Posterior cingulate gyrus (tissue), 11 donors: ENCODE measurements at places on chromosomes 2 and 18.

DNA sequence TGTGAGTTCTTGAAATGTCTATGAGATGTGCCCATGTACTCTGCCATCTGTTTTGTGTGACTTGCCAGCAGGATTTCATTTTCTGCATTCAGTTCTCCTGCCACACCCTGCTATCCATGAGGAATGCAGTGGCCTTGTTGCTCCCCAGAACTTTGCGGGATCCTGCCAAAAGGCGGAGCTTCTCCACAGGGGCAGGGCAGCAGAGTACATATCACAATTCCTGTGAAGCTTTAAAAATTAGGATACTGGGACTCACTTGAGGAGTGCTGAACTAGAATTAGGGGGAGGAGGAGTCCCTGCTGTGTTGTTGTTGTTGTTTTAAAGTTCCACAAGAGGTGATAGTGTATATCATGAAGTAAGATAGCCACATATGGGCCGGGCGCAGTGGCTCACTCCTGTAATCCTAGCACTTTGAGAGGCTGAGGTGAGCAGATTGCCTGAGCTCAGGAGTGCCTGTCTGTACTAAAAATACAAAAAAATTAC, 76.4 kb downstream of the TANC1 start:
- DNase-seq, result no peak

DNA sequence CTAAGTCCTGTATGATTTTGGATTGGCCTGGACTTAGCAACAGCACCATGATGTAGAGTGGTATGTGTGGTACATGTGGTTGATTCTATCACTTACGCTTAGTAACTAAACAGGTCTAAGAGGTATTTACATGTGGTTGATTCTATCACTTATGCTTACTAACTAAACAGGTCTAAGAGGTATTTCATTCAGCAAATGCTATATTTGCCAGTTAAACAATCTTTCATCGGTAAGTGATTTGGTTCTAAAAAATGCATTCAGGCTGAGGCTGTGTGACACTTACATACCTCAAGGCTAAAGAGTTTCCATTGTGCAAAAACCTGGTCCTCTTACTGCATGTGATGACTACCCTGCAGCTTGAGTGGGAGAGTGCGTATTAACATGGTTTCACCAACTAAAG, 13.1 kb downstream of the EIF4E2 start:
- no peak for DNase-seq

GRCh38 chr2:44273596-44273995, 1.7 kb upstream of the SLC3A1 start:
- DNase-seq, result no peak

- no peak for DNase-seq
Measured at GRCh38 chr18:69213842-69214241, 186.8 kb upstream of the DOK6 start.

- DNase-seq, result no peak
Measured at GRCh38 chr18:12476955-12477354, 69.2 kb downstream of the PRELID3A start.

GRCh38 chr2:224034017-224034416, 5.1 kb downstream of the SERPINE2 start:
- no peak for DNase-seq

DNA sequence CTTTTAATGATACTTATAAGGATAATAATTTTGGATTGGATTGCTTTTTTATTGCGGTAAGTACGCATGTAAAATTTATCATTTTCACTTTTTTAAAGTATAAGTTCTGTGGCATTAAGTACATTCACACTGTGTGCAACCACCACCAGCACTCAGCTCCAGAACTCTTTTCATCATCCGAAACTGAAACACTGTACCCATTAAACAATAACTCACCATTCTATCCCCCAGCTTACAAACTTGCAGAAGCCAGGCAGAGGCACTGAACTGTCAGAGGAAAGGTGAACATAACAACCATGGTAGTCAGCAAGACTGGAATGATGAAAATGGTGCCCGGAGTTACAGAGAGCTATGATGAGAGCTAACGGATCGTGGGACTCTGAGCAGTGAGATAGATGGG, 465.9 kb downstream of the ADCYAP1 start:
- no peak for DNase-seq

GRCh38 chr2:223760838-223761502, 76.4 kb downstream of the AP1S3 start:
- DNase-seq, result no peak

DNA sequence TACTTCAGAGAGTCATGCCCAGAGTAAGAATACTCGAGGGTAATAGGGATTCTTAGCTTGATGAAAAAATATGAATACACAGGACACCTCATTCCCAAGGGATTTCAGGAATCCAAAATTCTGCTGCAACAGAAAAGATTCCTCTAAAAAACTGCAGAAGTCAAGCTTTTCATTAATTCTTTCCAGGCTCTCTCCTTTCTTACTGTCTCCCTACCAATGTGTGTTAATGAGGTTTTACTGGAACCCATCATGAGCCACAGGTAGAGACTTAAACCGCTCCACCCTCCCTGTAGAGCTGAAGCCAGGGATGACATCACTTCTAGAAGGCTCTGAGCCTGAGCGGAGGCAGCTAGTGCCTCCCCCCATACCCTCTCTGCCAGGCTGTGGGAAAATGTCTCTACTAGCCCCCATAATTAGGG, 3.4 kb downstream of the SDC1 start:
- no peak for DNase-seq

DNA sequence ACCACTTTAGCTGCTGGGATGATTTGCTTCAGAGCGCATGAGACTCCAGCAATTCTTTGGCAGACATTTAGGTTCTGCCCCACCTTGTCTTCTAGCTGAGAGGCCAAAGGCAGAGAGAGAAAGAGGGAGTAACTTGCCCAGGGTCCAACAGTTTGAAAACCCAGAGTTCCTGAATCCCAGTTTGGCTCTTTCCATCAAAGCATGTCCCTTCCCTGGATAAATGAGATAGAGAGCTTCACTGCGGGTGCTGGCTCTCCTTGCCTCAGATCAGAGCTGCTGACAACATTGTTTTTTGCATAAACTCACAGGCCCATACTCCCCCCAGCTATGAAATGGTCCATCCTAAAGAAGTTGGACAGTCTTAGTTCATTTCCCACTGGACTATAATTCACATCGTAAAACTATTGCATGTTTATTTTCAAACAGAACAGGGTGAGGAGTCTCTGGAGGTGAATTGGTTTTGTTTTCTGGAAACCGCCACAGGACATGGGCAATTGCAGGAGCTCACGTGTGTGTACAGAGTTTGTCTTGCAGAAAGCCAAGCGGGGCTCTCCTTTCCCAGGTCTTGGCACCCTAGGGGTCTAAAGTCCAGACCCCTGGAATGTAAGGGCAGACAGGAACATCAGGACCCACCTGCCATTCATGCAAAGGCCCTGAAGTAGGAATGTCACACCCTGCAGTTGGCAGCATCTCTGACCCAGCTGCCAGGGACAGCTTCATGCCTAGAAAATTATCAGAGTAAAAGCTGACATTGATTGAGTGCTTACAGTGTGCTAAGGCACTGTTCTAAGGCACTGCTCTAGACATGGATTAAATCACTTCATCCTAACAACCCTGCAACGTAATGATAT, 25.0 kb upstream of the SLC14A2 start:
- no peak for DNase-seq

- no peak for DNase-seq
Measured at GRCh38 chr2:206585335-206585734, 57.0 kb upstream of the FAM237A start.

DNA sequence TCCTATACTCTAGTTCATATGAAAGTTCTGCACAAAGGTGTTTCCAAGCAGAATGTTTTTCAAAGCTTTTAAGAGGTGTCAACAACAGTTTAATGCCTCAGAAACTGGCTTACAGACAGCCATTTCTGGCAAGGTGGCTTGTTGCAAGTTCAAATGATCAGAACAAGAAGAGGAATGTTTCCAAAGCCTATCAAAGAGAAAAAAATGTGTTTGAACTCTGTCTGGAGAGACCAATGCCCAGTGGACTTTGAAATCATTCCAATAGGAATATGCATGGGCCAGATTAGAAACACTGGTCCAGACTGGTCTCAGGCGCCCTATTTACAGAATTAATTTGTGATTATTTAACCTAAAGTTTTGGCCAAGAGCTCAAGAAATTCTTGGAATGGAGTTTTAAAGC, 106.2 kb downstream of the CPS1 start:
- no peak for DNase-seq

- DNase-seq, result peak; percentile 64
Measured at GRCh38 chr2:127651971-127652550, 6.1 kb downstream of the GPR17 start.

DNA sequence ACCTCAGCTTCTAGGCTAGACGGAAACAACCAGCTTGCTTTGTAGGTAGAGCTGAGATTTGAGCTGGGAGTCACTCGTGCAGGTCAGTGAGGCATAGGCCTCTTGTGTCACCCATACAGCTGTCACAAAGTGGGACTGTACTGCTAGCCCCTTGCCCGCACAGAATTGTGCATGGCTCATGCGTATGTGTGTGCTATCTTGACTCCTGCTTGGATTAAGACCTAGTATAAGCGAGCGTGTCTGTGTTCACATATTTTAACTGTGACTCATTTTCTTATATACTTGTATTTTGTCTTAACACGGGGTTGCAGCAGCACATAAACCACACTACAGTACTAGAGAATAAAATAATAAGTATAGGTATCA, 20.1 kb downstream of the CEP68 start:
- DNase-seq, result no peak

- no peak for DNase-seq
Measured at GRCh38 chr2:135926605-135927004, 50.4 kb upstream of the MCM6 start.

DNA sequence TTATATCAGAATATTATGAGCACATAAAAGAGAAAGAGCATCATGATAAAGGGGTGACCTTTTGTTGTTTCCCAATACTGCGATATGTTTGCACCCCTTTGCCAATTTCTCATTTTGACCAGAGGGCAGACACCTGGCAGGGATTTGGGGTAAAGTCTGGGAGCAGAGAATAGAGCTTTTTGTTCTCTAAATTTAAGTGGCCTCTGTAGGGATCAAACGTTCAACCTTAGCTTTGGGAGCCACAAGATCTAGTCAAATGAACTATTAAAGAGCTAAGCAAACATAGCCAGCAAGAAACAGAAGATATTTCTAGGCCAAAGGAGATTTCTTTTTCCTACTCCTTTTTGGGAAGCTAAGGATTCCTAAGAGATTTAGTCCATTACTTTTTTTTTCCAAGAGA, 1.1 kb upstream of the MSTN start:
- DNase-seq, result no peak

- no peak for DNase-seq
Measured at GRCh38 chr2:161982548-161983330, 91.3 kb downstream of the DPP4 start.

DNA sequence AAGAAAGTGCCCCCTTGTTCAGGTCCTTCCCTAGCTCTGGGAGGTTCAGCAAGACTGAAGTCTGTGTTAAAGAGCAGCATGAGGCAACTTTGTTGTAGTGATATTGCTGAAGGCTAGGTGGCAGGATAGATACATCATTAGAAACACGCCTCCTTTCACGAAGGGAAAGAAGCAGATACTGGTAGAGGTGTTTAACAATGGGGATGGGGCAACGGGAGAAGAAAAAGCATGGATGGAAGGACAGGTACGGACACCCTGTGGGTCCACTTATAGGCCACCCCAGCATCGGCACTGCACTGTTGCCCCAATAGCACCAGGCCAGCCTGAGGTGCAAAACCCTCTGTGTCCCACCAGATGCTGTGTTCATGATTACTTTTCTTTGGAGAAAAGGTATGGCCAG, 3.5 kb upstream of the IGFBP5 start:
- no peak for DNase-seq

GRCh38 chr2:16149349-16150243, 209.2 kb downstream of the MYCN start:
- DNase-seq, result no peak

DNA sequence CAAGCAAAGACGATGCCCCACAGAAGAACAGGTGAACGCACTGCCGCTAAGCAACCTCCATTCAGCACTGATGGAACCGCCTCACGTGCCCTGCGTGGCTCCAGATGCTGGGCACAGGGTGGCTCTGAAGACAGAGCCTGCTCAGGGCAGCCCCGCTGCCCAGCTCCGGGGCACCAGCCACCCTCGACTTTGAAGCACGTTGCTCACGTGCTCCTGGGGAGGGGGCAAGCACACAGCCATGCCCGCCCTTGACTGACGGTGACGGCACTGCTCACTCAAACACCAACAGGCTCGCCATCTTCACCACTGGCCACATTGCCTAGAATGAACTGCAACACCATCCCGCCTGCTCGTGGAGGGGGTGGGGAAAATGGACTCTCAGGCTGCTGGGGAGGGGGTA, 251.3 kb downstream of the HDAC4 start:
- DNase-seq, result no peak

GRCh38 chr2:89781962-89782361, 1090.5 kb downstream of the RPIA start:
- no peak for DNase-seq

DNA sequence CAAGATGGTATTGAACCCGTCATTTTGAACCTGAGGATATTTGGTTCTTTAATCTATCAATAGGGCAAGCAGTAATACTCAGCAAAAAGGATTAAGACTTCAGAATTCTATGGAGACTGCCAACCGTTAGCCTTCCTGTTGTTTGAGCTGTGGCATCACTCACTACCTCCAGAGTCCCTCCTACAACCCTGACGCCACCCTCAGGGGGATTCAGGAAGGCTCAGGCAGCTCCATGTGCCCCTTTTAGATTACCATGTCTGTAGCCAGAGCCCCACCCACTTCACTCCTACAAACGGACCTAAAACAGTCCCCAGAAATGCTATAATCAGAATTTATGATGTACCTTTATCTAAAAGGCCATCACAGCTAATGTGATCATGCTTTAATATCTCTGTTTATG, 172.9 kb downstream of the EPHA4 start:
- no peak for DNase-seq

DNA sequence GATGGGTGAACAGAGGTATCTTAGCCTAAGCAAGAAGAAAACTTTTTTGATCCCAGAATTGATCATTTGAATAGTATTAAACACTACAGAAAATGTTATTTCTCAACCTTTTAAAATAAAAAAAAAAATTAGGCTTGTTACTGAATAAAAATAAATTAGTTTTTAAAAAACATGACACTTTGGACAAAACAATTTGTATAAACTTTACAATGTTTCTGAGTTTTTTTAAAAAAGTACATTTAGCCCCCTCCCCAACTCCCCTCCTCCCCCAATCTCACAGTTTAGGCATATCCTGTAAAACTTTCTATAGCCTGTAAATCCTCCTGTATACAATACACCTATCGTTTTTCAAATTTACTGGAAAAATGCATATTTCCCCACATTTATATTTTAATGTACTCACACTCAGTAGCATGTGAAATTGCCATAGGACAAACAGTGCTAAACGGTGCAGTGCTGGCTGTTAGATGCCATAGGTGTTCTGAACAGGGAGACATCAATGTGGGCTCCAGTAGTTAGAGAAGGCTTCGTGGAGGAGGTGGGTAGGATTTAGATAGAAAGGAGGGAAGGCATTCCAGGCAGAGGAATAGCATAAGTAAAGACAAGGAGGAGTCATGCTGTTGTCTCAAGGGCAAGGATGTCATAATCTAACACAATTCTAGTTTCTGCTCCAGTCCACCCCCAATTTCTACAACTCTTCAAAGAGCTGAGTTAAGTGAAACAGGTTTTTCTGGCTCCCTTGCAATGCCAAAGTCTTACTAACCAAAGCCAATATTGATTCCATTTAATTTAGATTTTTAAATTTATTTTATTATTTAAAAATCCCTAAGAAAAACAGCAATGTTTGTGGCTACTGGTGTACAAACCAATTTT, 50.9 kb downstream of the SP3 start:
- DNase-seq, result no peak
